ENCODE measurements at places on chromosomes 6 and 20.

- DNase-seq, result no peak
These were observed 311.5 kb downstream of the HDGFL1 start for GRCh38 chr6:22880686-22881433.

- DNase-seq, result no peak
These were observed 139.0 kb downstream of the MTHFD1L start for GRCh38 chr6:151004383-151005024.

DNA sequence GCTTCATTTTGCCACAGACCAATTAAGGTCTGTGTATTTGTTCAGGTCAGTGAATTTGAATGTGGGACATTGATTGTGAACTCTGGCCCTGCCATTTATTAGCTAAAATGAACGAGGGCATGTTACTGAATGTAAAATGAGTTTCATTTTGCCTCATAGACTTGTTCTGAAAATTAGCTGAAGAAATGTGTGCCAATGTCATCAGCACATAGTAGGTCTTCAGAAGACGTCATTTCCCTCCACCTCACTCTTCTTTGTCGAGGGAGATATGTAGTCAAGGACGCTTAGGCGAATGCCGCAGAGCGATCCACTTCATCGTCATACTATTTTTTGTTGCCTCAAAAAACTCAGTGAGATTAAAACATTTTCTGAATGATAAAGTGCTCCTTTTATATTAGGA, 291.7 kb downstream of the SMOC2 start:
- no peak for DNase-seq

DNA sequence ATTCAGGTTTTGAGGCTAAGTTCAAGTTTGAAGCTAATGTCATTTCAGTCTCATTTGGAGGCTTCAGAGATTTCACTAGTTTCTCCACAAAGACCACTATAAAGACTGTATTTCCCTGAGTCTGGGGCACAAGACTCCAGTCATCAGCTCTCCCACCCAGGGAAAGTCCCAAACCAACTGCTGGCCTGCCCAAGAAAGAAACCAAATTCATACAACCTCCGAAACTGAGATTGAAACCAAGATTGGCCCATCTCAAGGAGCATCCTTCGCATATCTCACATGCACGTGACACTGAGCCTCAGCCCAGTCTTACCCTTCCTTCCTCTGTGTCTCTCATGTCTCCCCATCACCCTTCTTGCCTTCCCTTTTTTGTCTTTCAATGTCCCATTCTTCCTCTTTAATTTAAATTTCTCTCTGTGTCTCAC, 3.5 kb upstream of the LTA start:
- DNase-seq, result no peak

- no peak for DNase-seq
These were observed 2.3 kb downstream of the SUPT3H start for GRCh38 chr6:45375449-45375848.

DNA sequence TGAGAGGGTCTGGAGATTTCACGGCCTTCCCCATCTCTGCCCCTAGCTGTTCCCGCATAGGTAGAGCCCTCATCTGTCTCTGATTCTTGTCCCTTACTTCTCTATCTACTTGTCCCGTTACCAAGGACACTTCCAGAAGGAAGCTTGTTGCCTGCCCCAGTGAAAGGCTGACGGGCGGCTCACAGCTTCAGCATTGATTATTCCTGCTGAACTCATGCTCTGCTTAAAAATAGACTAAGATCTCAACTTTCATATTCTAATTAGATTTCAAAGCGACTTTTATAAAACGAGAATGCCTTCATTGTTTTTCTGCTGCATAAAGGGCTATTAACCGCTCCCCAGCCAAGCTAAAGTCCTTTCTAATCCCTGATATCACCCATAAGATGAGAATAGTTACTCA, 31.1 kb upstream of the MAFB start:
- no peak for DNase-seq

GRCh38 chr20:7196481-7196880, 429.0 kb downstream of the BMP2 start:
- no peak for DNase-seq

DNA sequence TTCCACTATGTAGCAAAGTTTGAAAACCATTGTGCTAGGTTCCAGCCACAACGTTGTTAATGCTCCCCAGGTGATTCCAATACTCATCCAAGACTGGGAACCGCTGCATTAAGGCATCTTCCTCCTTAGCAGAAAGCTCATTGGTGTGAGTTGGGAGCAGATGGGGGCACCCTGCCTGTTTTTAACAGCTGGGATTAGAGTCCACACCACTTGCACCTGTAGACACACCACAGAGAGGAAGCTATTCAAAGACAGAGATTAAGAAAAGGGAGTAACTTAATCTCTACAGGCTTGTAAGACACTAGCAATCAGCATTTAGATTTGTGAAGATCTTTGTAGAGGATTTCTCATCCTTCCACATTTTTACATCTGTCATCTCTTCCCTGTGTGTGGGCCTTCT, 333.9 kb upstream of the SOX4 start:
- DNase-seq, result no peak

DNA sequence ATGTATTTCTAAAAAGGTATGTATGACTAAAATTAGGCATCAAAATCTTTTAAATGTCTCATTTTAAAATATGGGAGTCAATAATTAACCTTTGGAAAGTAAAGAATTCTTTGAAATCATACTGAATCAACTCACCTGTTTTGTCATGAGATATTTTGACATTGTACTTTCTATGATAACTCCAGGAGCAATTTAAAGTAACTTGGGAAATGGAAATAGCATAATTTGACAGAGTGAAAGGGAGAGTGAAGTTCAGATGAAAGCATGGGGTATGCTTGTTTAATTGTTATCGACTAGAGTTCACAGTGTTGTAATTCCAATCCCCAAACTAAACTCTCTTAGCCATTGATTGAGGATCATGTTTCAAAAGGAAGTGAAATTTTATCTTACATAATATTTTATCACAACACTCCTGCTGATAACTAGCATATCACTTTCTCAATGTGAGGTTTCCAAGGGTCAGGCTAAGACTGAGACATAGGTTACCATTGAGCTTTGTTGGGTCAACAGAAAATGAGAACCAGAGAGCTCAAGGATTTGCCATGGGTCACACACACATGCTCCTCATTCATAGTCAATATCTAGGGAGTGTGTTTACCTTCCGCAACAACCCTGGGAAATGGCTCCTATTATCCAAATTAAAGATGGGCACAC, 2.3 kb downstream of the GSTA1 start:
- no peak for DNase-seq

DNA sequence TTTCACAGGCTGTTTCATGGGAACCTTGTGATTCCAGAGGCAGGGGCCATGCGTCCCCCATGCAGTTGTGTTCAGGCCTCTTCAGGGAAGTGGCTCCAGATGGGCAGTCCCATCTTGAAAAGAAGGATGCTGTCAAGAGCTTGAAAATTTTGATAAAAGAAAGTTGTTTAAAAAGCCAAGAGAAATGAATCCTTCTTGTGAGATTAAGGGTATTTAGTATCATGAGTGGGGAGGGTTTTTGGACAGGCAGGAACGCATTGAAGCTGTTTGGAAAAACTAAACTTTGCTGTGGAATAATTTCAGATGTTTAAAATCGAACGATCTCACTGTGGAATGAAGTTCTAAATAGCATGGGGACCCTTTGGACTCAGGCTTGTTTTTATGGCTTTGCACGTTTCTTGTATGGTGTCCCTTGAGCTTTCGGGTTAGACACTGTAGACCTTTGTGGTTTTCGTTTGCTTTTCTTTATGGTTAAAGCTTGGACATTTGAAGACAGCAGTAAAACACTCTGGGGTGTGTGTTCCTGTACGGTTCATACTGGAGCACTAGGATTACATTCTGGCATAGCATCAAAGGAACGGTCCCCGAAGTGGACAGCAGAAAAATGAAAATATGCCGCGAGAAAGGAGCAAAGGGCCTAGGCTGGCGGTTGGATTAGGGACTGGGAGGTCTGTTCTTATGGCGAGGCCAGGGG, 18.2 kb downstream of the KIF25 start:
- DNase-seq, result no peak

DNA sequence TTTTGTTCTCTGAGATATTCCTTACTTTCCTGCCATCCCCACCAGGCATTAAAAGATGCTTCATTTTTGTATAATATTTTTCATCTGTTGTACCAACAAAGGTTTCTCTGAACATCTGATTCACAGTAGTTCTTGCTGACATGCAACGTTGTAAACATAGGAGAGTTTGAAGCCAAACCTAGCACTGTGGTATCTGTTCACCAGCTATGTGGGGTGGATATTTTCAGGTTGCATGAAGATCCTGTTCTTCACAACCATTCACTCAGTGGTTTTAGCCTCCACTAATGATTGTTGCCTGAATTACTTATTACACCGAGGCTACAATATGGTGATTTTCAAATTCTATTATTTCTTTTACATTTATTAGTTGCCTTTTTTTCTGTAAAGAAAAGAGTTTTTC, 56.5 kb downstream of the EYA4 start:
- no peak for DNase-seq

DNA sequence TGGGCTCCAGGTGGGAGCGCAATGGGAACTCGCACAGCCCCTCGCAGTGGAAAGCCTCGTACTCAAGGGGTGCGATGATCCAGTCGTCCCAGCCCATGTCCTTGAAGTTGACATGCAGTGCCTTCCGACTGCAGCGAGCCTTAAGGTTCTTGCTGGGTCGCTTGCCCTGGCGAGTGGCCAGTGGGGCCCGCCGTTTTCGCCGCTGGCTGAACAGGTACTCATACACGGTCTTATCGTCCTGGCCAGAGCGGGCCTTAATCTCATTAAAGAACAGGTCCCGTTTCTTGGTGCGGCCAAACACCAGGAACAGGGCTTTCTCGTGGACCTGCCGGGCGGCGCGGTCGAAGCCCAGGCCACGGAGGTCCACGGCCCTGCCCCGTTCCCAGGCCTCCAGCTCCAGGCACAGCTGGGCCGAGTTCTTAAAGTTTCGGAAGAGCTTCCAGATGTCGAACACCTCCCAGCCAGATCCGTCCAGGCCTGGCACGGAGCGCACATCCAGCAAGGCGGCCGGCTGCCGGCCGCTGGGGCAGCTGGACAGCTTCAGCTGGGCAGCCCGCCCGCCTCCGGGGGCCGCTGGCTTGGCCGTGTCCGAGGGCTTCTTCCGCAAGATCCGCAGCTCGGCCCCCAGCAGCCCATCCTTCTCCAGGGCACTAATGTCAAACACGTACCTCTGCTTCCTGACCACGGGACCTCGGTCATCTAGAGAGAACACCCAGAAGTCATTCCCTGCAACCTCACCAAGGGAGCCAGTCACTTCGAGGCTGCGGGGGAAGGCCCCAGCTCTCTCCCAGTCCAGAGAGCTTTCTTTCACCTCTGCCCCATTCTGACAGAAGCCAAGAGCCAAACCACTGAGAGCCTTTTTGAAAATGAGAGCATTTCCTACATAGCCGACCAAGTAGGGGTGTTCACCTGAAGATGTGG, 3.7 kb downstream of the GDF5 start:
- no peak for DNase-seq

GRCh38 chr6:85015396-85015990, 251.1 kb upstream of the TBX18 start:
- no peak for DNase-seq

DNA sequence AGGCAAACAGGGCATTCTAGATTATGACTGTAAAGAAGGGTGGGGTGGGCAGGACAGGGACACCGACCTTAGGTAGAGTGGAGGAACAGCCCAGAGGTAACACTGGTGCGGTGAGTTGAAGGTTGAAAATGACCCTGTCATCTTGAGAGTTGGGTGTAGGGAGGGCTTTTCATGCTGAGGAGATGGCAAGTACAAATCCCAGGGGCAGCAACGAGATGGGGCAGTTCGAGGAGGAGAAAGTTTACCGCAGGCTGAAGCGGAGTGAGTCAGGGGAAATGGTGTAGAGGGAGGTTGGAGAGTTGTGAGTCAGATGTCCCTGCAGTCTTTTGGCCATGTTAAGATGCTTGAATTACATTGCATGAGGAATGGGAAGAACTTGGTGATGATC, 101.1 kb downstream of the HIVEP1 start:
- no peak for DNase-seq

- no peak for DNase-seq
These were observed at the start of gene PSORS1C1 for GRCh38 chr6:31114541-31114878. Gene PSORS1C1 (plus strand): TSS chr6:31114800. CDS start chr6:31129633, 14,833 bp downstream.

GRCh38 chr6:7033202-7033601, 74.6 kb upstream of the RREB1 start:
- DNase-seq, result no peak

- no peak for DNase-seq
These were observed 66.4 kb downstream of the PKHD1 start for GRCh38 chr6:52020945-52021570.

DNA sequence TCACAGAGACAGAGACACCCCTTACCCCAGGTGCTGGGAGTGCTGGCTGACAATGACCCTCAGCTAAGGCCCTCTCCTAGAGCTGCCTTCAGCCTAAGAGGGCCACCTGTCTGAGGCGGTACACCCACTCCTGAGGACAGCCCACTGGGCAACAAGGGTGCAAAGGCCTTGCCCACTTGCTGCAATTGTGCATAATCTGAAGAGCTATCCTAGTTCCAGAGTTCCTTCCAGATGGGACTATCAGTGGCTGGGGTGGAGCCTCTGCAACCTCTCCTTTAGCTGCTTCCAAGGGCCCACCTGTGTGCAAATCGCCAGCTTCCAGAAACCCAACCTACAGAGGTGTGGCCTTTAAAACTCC, 87.5 kb downstream of the PREX1 start:
- no peak for DNase-seq

Measured in KG1 (cell line).